ENCODE measurements at places on chromosomes 7 and 10. TPM values are rescaled to one million over a fixed set of nuclear protein-coding genes. Genes with fewer than 3 reads are reported as not detected.

The FBXO24 gene
- 0.33 TPM for total RNA-seq

The LBX1 gene
- total RNA-seq = under 0.01 TPM

The GRM8 gene
- total RNA-seq = not detected

The ZNF239 gene
- 6.2 TPM for total RNA-seq

The PTPRE gene
- 1.8 TPM for total RNA-seq

The KLHDC10 gene
- total RNA-seq = 29.1 TPM

The ACTL6B gene
- total RNA-seq = not detected
